Stimulated activated CD8-positive, alpha-beta memory T cell treated with anti-CD3 and anti-CD28 coated beads, Interleukin-7, amount 100 ng/mL, for 24 hours (primary cell): ENCODE measurements at places on chromosomes 16 and 17.

DNA sequence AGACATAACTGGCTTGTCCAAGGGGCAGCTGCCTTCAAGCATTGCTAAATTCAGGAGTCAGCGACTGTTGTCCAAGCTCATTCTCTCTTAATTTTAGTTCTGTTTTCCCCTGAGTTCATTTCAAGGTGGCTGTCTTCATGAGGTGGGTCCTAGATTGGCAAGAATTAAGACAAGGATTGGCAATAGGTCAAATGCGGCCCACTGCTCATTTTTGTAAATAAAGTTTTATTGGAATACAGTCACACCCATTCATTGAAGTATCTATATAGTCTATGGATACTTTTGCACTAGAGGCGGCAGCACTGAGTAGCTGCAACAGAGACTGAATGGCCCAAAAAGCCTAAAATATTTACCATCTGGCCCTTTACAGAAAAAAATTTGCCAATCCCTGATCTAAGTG is 73.8 kb downstream of the TMEM114 start:
- DNase-seq = no peak

- no peak for DNase-seq
Measured at GRCh38 chr16:83561876-83562275, 245.9 kb upstream of the HSBP1 start.

DNA sequence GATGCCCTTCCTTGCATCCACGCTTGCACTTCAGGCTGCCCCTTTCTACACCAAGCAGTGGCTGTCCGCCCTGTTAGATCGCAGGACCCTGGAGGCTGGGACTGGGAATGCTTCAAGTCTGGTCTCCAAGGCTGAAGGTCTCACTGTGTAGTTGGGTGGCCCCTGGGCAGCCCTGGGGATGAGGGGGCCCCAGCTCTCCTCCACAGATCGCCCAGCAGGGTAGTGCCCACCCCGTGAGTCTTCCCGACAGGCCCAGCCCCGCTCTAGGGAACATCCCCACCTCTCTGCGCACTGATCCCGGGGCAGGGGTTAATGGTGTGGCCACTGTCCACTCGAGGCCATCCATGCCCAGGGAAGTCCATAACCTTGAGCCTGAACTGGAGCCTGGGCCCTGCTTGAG is 10.3 kb downstream of the ZNF213 start:
- no peak for DNase-seq

DNA sequence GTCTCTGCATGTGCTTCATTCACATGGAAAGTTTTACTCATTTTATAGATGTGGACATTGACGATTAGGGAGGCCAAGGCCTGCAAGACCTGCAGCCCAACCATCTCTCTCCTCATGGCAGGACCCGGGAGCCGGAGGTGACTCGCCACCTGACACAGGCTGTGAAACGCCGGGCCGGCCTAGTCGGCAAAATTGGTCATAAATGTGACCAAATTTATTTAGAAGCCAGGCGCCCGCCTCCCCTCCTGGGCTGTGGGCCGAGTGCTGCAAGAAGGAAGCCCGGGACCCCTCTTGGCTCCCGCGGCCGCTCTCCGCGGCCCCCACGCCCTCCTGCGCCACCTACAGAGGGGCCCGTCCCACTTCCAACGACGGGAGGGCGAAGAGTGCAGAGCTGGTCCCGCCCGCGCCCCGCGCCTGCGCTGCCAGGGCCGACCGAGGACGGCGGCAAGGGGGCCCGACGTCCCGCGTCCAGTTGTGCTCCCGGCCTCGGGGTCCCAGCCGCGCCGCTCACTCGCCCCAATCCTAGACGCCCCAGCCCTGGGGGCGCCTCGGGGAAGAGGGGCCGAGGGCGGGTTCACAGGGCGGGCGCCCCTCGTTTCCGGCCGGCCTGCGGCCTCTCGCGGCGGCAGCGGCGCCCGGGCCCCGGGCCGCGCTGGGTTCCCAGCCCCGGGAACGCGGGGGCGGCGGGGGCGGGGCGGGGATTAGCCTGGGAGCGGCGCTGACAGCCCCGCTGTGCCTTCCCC is 47.5 kb downstream of the WNT3 start:
- DNase-seq = no peak

GRCh38 chr17:44383363-44383762 is 6.1 kb downstream of the ITGA2B start:
- DNase-seq = no peak

- DNase-seq = no peak
Measured at GRCh38 chr16:27481282-27481934, 68.3 kb downstream of the GTF3C1 start.
